ENCODE measurements at places on chromosomes 1 and 21.
A peak's percentile ranks its signal among the peaks of the same experiment; 100 is the strongest.

DNA sequence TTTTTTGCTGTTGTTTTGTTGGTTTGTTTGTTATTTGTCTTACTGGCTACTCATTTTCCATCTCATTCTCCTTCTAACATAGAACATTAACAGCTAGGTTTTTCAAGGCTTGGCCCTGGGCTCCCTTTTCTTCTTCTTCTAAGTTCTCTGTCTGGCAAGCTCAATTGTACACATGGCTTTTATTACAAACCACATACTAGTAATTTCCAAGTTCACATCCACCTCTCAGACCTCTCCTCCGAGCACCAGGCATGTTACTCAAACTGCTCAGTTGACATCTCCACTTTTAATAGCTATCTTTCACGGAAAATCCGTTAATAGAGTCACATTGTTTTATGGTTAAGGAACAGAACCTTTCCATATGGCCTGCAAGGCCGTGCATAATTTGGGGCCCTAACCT is 736.9 kb upstream of the ADAMTS5 start:
- peak; percentile 44 for DNase-seq

- peak; percentile 62 for DNase-seq
Observed at GRCh38 chr1:241356519-241357365, at the start of gene RGS7. RGS7 (minus strand) TSS chr1:241357205.

DNA sequence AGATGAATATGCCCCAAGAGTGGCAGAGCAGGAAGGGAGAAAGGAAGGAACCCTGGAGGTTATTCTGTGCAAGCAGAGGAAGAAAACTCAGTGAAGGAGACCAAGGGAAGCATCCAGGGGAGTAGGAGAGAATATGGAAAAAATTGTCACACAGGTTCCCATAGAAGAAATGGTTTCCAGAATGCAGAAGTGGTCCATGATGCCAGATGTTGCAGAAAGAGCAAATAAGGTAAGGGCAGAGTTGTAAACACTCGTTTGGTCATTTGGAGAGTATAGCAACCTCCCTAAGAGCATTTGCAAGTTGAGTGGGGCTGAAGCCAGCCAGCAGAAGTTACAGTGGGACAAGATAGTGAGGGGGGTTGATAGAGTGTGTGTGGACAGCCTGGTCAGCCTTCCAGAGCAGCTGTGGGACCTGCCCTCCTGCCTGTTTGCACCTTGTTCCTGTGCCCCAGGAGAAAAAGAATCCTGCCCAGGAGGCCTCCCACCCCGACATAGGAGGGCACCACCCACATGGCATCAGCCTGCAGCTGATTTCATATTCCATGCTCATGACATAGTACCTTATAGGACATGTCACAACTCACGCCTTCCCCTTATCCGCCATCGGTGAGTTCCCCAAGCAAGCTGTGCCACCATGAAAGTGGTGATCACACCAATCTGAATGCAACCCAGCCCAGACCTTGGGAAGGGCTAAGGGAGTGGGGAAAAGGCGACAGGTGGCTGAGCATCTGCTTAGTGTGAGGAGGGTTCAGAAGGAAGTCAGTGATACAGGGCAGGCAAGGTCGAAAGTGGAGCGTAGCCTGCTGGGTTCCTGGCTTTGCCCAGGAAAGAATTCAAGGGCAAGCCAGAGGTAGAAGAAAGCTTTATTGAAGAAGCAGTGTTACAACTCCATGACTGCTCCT is 8.2 kb upstream of the NEK2 start:
- no peak for DNase-seq

- DNase-seq = no peak
Observed at GRCh38 chr1:44314452-44314851, 40.6 kb downstream of the ERI3 start.

- DNase-seq = no peak
Observed at GRCh38 chr1:95431235-95431634, 197.2 kb downstream of the RWDD3 start.

DNA sequence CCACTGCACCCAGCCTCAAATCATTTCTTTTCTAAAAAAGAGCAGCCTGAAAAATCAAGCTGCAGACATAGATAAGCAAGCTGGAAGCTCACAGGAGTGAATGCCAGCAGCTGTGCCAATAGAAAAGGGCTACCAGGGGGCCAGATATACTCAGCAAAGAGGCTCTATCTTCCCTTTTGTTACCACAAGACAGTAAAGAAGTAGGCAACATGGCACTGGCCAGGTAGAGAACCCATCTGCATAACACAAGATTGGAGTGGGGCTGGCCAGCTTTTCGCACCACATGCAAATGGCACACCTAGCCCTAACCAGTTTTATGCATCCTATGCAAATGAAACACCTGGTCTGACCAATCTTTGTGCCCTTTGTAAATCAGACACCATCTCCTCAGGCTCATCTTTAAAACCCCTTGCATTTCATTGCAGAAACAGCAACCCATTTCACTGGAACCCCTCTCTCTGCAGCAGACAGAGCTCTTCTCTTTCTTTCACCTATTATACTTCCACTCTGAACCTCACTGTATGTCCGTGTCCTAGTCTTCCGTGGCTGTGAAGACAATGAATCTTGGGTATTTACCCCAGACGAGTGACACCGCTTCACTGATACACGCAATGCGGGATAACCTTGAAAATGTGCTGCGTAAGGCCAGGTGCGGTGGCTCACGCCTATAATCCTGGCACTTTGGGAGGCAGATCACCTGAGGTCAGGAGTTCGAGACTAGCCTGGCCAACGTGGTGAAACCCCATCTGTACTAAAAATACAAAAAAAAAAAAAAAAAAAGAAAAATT is 15.1 kb downstream of the CASP9 start:
- DNase-seq = no peak

- DNase-seq = no peak
Observed at GRCh38 chr1:7012461-7012924, 227.2 kb downstream of the CAMTA1 start.

- no peak for DNase-seq
Observed at GRCh38 chr1:7389906-7390603, 381.0 kb upstream of the VAMP3 start.

GRCh38 chr1:8408151-8408839 is 90.4 kb downstream of the SLC45A1 start:
- peak; percentile 80 for DNase-seq

- DNase-seq = no peak
Observed at GRCh38 chr1:14940285-14940870, 213.2 kb upstream of the TMEM51 start.

GRCh38 chr1:230458509-230458908 is 32.4 kb upstream of the PGBD5 start:
- DNase-seq = peak; percentile 57

- no peak for DNase-seq
Observed at GRCh38 chr1:82597649-82598048, 796.9 kb downstream of the ADGRL2 start.

DNA sequence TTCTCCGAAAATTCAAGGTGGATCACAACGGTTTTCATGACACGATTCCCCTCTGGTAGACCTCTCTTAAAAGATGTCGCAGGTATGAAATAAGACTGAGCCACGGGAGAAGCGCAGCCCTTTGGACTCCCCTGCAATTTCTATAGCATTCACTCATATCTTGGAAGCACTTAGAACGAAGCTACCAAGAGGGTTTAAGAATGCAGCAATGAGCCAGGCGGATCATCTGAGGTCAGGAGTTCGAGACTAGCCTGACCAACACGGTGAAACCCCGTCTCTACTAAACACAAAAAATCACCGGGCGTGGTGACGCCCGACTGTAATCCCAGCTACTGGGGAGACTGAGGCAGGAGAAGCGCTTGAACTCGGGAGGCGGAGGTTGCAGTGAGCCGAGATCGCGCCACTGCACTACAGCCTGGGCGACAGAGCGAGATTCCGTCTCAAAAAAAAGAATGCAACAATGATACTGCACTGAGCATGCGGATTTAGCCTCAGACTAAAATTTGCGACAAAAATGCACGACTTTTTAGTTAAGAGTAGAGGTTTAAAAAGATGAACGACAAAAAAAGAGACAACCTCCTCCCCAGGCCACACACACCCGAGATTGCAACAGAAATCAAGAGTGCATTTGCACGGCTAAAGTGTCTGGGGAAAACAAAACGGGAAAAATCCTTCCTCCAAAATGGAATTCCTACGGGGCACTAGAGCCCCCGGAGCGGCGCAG is 743 bp downstream of the TOMM20 start:
- DNase-seq = peak; percentile 45

- DNase-seq = no peak
Observed at GRCh38 chr1:5423109-5423508, 569.1 kb downstream of the NPHP4 start.

- peak; percentile 33 for DNase-seq
Observed at GRCh38 chr1:60234776-60235175, 161.2 kb upstream of the C1orf87 start.

GRCh38 chr1:182281541-182281940 is 110.0 kb downstream of the GLUL start:
- peak; percentile 50 for DNase-seq

DNA sequence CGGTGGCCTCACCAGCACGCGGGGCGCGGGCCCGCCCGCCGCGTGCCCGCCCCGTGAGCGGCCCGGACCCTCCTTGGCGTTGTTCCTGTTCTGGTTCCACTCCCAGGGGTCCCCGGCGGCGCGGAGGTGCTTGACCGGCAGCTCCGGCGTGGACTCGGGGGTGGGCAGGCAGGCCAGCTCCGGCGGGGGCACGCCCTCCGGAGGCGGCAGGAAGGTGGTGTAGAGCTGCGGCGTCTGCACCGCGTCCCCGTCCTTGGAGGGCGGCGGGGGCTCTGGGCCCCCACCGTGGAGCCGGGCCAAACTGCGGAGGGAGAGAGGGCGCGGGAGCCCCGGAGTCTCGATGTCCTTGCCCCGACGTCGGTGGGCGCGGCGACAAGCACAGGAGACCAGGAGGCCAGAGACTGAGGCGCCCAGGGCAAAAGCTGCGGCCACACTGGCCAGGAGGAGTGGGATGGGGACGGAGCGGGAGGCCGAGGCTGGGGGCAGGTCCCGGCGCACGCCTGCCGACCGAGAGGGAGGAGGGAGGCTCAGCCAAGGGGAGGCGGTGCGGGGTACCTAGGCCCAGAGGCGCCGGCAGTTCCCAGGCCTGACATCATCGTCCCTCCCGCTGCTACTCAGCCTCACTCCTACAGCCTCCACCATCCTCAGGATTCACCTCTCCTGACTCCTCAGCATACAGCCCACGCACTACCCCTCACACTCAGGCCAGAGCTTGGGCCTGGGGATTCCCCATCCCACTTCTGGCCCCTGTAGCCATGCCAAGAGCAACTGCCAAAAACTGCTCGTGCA is 13.2 kb downstream of the SEMA6C start:
- no peak for DNase-seq

DNA sequence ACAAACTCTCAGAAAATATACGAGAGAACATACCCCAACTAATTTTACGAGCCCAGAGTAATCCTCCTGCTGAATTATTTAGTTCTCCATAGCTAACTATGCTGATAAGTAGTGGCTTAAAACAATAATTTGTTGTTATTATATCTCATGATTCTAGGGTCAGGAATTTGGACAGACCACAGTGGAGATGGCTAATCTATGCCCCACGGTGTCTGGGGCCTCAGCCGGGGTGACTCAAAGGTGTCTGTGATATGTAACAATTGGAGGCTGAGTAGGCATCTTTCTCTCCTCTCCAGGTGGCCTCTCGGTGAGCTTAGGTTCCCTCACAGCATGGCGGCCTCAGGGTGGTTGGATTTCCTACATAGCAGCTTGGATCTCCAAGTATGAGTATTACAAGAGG is 35.4 kb upstream of the FOXO6 start:
- DNase-seq = peak; percentile 19

GRCh38 chr1:243793298-243793697 is 56.7 kb downstream of the AKT3 start:
- no peak for DNase-seq

- no peak for DNase-seq
Observed at GRCh38 chr1:76713535-76713934, 153.7 kb upstream of the ST6GALNAC5 start.

DNA sequence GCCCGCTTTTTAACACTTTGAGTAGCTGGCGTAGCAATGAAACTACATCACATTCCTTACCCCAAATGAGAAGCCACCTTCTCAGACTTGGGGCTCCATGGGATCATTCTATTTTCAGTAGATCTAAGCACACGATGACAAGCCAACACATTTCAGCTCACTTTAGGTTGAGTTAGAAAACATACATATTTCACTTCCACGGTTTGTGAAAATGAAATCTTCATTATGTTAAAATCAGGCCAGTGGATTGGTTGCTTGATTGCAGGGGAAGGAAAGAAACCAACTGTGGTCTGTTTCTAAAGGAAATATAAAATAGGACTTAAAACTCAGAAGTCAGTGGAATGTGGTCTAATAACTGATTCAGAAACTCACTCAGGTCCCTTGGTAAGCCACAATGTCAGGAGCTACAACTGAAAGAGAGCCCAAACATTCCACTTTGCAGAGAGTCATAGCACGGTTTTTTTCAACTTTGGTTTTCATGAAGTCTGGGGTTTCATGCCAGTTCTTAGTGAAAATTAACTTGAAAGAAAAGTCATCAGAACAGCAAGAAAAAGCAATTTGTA is 82.3 kb upstream of the TIAM1 start:
- DNase-seq = peak; percentile 48

DNA sequence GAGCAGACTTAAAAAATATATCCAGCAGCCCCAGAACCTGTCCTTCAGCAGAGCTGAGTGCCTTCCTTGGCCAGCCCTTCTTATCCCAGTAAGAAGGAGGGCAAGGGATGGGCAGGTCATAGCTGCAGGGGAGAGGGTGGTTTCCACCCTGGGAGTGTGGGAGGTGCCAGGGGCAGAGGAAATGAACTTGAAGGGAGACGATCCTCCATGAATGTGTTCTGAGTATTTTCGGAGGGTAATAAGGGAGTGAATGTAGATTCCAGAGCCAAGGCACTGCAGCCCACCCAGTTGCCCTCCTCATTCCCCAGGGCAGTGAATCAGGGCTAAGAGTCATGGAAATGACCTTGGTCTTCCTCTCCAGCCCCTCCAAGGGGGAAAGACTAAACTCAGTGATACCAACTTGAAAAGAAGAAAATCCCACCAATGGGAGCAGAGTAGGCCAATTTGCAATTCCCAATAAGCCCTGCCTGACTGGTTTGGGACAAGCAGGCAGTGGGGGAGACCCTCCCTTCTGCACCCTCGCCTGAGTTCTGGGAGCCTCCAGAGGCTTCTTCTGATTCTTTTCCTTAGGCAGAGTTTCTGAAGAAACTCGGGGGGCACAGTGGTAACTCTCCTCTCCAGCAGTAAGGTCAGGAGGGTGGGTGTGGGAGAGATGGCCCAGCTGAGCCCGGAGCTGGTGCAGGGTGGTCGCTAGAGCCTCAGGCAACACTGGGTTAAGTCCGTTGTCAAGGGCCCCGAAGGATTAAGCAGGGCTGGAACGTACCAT is 4.2 kb downstream of the MYOG start:
- DNase-seq = no peak

GRCh38 chr1:23528250-23528978 is 2.6 kb downstream of the E2F2 start:
- peak; percentile 89 for DNase-seq

GRCh38 chr1:158112994-158113758 is 67.5 kb upstream of the CD1D start:
- DNase-seq = peak; percentile 68

GRCh38 chr1:6287029-6287428 is 26.1 kb upstream of the GPR153 start:
- DNase-seq = no peak

GRCh38 chr1:241722947-241723346 is 70.9 kb downstream of the WDR64 start:
- DNase-seq = no peak

All from GM23248 (cell line).